Renal pelvis (tissue), 12 donors: ENCODE measurements at places on chromosomes 5 and 9. TPM values are rescaled to one million over a fixed set of nuclear protein-coding genes. Genes with fewer than 3 reads are reported as not detected.

DNA sequence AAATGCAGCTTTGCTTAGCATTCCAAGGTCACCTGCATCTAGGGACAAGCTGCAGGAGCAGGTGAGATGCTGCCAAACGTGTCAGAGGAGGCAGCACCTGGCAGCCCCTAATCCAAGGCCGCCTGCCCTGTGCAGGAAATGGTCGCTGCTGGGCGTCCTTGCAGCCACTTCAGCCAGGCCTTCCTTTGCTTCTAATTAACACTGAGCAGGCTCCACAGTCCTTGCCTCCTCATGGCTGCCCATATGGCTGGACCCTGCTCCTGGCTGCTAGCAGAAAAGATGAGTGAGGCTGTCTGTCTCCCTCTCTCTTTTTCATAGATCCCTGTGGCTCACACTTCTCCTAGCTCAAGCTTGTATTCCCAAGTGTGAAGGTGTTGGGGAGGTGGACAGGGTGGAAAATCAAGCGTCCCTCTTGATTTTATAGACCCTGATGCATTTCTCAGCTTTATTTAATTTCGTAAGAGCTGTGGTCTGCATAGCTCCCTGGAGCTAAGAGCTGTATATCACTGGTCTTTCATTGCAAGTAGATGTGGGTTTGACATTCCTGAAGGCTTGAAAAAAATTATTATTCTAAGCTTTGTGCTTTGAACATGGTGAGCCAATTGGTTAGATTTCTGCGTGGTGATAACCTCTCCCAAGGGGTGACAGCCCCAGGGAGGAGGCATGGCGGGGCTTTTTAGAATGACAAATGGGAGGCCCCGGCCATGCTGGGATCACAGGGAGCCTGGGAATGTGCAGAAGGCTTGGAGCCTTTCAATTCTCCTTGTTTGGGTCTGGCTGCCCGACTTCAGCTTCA, 193.8 kb downstream of the SLIT3 start:
- DNase-seq, result peak; percentile 68

- DNase-seq, result no peak
Observed at GRCh38 chr9:1273859-1274258, 223.7 kb downstream of the DMRT2 start.

DNA sequence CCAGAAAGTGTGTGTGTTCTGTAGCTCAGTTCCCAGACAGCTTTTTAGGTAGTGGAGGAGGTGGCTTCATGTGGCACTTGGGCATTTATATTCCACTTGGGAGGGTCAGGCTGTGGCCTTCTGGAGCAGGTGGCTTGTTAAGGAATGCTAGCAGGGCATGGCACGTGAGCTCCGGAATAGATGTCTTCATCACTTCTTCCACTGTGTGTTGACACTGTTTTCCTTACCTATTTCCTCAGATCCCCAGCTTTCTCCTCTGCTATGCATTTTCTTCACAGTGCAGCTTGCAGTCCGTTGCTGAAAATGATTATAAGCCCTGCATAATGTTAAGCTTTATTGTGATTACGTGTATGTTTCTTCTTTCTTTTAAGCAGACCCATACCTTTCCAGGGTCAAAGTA, 3.3 kb upstream of the MAML1 start:
- DNase-seq, result no peak

DNA sequence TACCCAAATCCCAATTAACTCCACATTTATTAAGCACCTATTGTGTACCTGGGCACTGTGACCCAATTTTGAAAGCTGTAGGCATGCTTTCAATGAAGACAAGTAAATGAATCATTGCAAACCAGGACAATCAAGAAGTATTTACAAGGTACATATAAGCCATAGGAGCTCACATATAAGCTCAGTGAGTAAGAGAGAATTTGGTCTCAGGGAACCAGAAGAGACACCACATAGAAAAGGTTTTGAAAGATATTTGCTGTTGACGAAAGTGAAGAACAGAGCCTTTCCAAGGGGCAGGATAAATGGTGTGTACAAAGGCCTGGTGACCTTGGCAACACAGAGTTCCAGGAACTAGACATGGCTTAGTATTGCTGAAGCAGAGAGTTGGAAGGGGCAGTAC, 187.6 kb downstream of the CD180 start:
- no peak for DNase-seq

GRCh38 chr5:9653811-9654210, 23.7 kb upstream of the TAS2R1 start:
- DNase-seq, result peak; percentile 5

DNA sequence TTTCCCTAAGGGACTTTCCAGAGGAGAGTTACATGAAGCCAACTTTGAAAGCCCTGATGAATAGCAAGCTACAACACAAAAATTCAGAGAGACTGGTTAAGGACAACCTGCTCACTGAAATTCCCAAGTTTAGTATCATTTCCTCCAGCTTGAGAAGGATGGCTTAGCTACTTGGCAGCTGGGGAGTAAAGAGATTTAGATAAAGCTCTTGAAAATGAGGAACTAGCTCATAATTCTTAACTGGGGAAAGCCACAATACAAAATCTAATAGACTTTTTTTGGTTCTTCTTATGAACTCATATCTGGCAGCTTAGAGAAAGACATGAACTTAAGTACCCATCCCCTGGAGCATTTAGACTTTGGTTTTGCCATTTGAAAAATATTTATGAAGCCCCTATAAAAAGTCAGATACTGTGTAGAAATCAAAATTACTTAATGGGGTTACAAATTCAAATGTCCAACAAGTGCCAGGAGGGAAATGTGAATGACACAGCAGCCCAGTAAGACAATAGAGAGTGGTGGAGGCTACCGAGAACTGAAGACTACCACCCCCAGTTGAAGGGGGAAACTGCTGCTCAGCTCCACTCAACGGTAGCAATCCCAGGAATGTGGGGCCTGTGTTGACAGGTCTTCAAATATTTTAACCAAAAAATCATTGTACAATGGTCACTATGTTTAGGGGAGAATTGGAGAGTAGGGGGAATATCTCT, 79.4 kb upstream of the ADRB2 start:
- no peak for DNase-seq

- no peak for DNase-seq
Observed at GRCh38 chr9:27618066-27618465, 44.8 kb upstream of the C9orf72 start.

DNA sequence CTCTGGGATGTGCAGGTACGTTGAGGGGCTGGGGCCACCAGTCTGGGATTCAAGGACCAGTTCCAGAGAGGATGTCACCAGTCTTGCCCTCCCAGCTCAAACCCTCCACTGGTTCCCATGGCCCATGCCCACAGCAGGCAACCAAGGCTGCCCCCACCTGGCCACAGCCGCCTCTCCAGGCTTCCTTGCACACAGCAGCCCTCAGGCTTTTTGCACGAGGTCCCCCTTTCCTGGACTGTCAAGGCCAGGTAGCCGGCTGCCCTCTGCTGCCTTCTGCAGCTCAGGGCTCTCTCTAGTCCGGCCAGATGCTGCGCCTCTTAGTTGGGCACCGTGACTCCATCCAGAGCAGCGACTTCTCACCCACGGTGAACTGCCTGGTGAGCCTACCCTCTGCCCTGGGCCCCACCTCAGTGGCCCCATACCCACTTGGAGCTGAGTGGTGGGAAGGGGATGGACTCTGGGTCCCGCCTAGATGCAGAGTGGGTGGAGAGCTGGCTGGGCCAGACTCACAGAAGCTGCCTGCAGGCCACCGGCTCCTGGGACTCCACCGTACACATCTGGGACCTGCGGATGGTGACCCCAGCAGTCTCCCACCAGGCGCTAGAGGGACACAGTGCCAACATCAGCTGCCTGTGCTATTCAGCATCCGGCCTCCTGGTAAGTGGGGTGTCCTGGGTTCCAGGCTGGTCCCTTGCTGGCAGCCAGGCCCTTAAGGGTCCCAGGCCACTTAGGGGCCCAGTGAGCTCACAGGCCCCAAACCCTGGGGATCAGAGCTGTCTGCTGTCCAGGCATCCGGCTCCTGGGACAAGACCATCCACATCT, 2.9 kb downstream of the WDR38 start:
- DNase-seq, result no peak

DNA sequence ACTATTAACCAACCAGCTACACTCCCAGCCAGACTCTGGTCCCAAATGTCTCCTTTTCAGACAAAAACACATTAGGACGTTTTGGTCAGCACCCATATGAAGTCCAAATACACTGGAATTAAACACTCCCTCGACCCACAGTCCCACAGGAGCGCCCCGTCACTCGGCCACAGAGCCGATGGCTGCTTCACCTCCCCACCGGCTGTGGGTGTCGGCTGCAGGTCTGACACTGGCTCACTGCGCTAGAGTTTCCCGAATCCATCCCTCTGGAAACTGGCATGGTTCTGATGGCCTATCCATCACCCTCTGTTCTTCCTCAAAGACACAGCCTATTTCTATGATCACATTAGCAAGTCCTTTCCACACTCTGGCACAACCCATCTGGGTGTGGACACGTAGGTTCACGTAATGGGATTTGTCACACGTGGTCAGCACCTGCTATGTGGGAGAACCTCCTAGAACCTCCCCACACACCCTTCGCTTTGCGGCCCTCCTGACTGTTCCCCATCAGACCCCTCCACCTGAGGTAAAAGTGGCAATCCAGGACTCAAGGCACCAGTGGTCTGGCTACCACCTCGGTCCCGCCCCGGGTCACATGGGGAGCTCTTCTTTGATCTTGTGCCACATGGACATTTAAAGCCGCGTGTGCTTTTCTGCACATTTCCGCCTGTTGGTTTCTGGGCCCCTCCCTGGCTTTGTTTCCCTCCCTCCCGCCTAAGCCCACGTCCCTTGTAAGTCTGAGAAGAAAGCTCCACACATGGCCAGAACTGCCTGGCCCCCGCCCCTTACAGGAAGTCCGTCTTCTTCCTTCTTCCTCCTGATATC, 131.1 kb upstream of the PHYKPL start:
- DNase-seq, result no peak

DNA sequence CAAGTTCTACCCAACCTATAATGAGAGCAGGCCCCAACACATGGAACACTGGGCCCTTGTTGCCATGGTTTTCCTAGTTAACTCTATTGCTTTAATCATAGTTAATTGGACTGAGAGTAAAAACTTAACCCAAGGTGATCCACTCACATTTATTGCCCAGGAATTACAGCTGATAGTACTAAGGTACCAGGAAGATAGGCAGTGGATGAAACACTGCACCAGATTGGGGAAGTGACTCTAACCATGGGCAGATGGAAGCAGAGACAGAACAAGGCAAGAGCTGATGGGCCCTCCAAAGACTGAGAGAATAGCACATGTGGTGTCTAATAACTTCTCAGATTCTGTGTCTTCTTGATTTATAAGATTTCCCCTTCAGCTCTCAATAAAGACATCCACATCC, 145.7 kb upstream of the TRIM32 start:
- no peak for DNase-seq

DNA sequence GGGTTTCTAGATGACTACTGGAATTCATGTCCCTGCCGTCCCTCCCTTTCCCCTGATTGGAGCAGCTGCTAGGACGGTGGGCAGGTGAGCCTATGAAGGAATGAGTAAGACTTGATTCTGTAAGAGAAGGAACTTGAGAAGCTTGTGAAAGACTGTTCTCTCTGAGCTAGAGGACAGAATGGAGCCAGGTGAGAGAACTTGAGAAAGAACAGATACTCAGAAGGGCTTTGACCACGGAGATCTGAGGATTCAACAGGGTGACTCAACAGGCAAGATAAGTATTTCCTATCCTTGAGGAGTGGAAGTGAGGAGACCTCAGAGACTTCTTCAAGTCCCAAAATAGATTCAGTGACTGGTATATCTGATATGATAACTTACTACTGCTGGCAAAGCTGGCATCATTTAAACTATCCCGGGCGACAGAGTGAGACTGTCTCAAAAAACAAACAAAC, 41.9 kb downstream of the HSDL2 start:
- no peak for DNase-seq

DNA sequence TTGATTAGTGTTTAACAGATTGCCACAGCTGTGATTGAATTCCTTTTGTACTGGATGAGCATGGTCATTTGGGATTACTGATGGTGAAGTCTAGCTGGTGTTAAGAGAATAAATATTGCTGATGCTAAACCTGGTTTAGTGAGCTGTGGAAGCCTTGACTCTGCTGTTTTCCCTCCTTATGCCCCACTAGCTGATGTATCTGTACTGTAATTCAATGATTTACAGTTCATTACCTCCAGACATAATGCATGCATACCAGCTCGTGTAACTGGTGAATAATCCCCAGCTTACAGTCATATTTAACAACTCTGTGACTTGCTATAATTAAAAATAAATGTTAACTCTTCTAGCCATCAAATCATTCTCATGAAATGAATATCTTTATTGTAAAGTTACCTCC, 1.7 kb upstream of the CMYA5 start:
- DNase-seq, result no peak

DNA sequence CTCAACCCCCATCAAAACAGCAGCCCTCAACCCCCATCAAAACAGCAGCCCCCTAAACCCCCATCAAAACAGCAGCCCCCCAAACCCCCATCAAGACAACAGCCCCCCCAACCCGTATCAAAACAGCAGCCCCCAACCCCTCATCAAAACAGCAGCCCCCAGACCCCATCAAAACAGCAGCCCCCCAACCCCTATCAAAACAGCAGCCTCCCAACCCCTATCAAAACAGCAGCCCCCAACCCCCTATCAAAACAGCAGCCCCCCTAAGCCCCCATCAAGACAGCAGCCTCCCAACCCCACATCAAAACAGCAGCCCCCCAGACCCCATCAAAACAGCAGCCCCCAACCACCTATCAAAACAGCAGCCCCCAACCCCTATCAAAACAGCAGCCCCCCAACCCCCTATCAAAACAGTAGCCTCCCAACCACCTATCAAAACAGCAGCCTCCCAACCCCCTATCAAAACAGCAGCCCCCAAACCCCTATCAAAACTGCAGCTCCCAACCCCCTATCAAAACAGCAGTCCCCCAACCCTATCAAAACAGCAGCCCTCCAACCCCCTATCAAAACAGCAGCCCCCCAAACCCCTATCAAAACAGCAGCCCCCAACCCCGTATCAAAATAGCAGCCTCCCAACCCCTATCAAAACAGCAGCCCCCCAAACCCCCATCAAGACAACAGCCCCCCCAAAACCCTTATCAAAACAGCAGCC, 1.2 kb downstream of the TPPP start:
- DNase-seq, result no peak

DNA sequence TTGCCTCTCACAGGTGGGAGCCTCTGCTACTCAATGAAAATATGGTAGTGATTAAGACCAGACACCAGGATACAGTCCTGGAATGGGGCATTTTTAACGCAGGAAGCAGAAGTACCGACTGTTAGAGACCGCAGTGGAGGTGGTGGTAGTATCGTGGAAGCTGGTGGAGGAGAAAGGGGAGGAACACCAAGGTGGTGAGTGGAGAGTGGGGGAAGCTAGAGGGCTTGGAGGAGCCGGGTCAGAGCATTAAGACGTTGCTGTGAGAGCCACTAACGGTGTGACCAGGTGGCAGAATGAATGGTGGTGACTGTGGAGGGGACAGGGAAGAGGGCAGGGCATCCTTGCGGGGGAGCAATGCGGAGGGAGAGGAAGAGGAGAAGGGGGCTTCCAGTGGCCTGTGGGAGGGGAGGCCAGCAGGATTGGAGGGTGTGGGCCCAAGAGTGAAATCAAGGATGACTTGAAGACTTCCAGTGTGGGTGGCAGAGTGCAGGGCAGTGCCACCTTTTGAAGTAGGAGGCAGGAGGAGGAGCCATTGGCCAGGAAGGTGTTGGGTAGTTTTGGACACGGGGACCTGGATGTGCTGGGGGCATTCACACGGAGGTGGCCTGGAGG, 1.6 kb upstream of the UBAC1 start:
- no peak for DNase-seq

Gene WNT8A
- 0.09 TPM for polyA plus RNA-seq

Gene OBP2B
- 0.14 TPM for polyA plus RNA-seq

Gene MYMK
- not detected for polyA plus RNA-seq

Gene LCP2
- 2.7 TPM for polyA plus RNA-seq

Gene CCDC171
- polyA plus RNA-seq, result 6.6 TPM

Gene CAMK2A
- polyA plus RNA-seq, result 6.0 TPM

Gene ARHGEF28
- polyA plus RNA-seq, result 72.4 TPM

Gene FOXD4
- 0.73 TPM for polyA plus RNA-seq

Gene FGF18
- 0.44 TPM for polyA plus RNA-seq

Gene GLIPR2
- polyA plus RNA-seq, result 42.6 TPM
